ENCODE measurements at places on chromosomes 16 and 17.

DNA sequence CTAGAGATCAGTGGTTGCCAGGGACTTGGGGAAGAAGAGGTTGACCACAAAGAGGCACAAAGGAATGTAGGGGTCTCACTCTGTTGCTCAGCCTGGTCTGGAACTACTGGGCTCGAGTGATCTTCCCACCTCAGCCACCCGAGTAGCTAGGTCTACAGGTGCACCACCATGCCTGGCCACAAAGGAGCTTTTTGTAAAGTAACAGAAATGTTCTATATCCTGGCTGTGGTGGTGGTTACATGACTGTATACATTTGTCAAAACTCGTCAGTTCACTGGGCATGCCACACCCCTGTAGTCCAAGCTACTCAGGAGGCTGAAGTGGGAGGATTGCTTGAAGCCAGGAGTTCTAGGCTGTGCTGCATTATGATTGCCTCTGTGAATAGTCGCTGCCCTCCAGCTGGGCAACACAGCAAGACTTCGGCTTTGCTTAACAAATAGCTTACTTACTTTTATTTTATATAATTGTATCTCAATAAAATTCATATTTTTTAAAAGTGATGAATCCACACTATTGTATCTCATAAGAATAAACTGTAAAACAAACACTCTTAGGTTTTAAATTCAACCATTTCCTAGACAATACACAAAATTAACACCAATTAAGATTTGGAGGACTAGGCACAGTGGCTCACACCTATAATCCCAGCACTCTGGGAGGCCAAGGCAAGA, 5.0 kb downstream of the SKA2 start:
- DNase-seq: no peak

GRCh38 chr17:33674685-33675084, 381.6 kb upstream of the ASIC2 start:
- peak; percentile 79 for DNase-seq

GRCh38 chr17:81523402-81524038, 4.7 kb upstream of the FSCN2 start:
- no peak for DNase-seq

DNA sequence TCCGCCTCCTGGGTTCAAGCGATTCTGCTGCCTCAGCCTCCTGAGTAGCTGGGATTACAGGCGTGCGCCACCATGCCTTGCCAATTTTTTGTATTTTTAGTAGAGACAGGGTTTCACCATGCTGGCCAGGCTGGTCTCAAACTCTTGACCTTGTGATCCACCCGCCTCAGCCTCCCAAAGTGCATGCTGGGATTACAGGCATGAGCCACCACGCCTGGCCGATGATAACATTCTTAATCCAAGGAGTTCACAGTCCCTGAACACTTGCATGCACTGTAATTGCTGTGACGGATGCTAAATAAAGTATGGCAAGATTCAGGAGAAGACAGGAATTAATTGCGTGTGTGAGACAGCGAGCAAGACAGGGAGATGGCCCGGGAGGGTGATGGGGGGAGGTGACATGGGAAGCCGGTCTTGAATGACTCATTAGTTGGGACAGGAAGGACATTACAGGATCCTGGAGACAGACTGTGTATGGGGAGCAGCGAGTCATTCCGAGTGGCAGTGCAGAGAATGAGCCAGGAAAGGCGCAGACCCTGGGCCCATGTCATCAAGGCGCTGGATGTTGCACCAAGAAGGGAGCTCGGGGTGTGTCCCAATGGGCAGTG, 6.7 kb downstream of the ABCA3 start:
- DNase-seq: no peak

- no peak for DNase-seq
These were observed 12.4 kb downstream of the PRSS27 start for GRCh38 chr16:2707368-2708289.

DNA sequence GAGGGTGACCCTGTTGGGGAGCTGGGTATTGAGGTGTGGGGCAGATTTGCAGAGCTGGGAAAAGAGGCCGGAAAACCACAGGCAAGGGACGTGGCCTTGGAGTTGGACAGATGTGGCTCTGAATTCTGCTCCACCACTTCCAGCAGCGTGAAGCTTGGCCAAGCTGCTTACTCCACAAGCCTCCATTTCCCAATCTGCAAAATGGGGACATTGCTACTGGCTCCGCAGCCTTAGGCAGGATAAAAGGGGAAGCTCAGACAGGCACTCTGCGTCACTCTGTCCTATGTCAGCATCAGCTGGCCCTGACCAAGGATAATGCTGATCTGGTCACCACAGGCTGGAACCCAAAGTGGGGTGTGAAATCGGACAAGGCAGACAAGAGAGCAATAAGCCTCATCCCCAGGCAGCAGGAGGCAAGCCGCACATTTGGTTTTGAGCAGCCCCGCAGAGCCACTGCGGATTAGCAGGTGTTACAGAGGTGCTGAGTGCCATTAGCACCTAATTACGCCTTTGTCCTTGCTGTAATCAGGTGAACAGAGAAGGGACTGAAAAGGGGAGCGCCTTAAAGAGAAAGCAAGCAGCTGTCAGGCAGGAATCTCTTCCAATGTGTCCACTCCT, 54.8 kb downstream of the SDK2 start:
- DNase-seq: no peak

DNA sequence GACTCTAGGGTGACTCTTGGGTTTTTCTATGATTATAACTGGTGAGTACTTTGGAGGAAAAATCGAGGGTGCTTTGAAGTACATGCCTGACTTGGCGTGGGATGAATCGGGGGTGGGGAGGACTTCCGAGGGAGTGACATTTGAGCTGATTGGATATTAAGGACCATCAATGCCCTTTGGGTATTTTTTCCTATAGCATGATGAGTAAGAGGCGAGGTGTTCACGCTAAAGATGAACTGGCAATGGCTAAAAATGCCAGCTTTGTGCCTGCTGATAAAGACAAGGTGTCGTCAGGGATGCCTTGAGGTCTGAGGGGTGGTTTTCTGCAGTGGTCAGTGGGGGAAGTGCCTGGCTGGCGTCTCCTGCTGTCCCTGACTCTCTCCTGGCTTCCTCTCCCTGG, 25.3 kb downstream of the USP43 start:
- no peak for DNase-seq

Data from MM.1S (cell line).